ENCODE measurements at places on chromosomes 6 and 20. TPM values are rescaled to one million over a fixed set of nuclear protein-coding genes. Genes with fewer than 3 reads are reported as not detected.

GRCh38 chr20:10336959-10337729 lies 96.9 kb downstream of the MKKS start:
- no peak for DNase-seq

DNA sequence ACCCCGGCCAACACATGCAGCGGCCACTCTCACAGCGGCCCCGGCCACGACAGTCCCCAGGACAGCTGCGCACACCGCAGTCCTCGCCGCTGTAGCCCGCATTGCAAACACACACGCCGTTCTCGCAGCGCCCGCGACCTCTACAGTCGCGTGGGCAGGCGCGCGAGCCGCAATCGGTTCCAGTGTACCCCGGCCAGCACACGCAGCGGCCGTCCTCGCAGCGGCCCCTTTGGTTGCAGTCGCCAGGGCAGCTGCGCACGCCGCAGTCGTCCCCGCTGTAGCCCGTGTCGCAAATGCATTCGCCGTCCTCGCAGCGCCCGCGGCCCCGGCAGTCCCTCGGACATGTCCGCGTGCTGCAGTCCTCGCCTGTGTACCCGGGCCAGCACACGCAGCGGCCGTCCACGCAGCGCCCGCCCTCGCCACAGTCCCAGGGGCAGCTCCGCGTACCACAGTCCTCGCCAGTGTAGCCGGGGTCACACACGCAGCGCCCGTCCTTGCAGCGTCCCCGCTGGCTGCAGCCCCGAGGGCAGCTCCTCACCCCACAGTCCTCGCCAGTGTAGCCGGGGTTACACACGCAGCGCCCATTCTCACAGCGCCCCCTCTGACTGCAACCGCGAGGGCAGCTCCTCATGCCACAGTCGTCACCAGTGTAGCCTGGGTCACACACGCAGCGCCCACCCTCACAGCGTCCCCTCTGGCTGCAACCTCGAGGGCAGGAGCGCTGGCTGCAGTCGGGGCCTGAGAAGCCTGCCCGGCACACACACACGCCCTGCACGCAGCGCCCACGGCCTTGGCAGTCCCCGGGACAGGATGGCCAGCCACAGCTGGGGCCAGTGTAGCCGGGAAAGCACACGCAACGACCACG lies 12.5 kb downstream of the TNXB start:
- no peak for DNase-seq

Gene SEL1L2
- not detected for total RNA-seq

DNA sequence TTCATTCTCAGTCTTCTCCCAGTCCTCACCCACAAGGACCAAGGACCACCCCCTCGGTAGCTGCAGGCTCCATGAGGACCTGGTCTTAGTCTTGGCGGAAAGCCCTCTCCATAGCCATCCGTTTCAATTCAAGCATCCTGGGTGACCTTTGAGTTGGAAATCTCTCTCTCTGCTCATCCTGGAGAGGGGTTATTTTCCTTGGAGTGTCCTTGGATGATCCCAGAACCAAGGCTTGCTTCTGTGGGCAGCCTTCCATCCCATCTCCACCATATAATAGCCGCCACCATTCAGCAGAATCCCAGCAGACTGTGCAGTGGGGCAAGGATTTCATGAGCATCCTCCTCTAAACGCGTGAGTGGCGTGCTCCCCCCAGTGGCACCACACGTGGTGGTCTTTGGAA lies at the start of gene BPIFA2:
Gene BPIFA2 (plus strand): TSS at position 301 of the 400 bp plus-strand sequence. CDS start 987 bp downstream, outside the sequence.
- no peak for DNase-seq

DNA sequence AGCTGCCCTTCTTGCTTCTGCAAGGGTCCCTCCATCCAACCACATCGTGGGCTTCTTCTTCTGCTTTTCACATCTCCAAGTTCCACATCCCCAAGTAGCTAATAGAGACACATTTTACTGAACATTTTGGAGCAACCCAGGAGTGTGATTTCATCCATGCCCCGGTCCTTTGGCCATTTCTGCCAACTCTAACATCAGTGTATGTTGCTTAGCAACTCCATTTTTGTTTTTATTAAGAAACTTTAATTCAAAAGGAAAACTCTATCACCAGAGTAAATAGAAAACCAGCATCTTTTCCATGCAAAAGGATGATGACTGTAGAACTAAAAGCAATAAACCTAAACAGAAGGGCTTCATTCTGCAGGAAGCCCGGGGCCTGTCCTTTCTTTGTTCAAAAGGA lies 32.7 kb upstream of the SULF2 start:
- DNase-seq: no peak

Gene COL12A1
- 275 TPM for total RNA-seq

GRCh38 chr20:58650181-58650775 lies 805 bp upstream of the STX16 start:
- peak; percentile 73 for DNase-seq

Gene BNIP5
- not detected for total RNA-seq

Gene SLC17A3
- not detected for total RNA-seq

DNA sequence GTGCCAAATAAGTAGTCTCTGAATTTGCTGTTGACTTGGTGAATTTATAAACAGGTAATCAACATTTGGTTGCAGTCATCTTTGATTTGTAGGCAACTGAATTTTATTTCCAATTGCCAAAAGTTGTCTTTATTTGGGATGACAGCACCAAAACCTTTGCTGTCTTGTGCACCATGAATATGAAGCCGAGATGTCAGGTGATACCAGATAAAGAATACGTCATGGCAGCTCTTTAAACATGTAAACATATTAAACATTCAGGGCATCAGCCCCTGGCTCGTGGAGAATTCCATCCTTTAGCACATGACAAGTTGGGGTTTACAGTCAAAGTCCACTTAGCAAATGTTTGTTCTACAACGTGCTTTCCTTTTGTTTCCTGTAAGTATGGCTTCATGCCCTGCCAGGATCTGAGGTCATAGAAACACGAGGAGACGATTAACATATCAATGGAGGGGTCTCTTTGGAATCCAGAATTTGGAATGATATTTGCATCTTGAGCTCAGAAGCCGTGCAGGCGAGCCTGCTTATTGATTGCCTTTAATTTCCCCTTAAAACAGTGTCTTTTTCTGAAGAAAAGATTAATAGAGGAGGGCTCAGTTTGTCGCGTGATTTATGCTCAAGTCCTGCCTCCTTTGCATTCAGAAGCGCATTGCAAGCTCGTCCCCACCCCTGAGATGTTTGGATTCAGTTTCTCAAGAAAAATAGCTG lies 170.2 kb upstream of the ZNF217 start:
- no peak for DNase-seq

DNA sequence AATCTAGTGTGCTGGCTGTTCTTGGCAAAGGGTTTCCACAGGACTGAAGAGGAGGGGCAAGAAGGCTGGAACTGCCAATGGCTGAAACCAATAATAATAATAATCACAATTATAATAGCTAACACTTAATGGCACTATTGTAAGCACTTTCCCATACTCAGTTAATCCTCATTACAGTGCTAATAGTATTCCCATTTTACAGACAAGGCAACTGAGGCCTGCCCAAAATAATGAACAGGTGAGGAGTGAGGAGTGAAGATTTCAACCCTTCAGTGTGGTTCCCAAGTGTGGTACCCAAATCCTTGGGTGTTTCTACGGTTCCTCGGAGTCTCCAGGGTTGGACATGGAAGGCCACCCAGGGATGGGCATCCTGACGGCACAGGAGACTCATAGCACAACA lies 69.9 kb downstream of the TRERF1 start:
- no peak for DNase-seq

Gene PRSS35
- total RNA-seq: 3.2 TPM

Gene GJA1
- 80.5 TPM for total RNA-seq

Gene TRIM40
- not detected for total RNA-seq

Gene NFATC2
- 11.0 TPM for total RNA-seq

DNA sequence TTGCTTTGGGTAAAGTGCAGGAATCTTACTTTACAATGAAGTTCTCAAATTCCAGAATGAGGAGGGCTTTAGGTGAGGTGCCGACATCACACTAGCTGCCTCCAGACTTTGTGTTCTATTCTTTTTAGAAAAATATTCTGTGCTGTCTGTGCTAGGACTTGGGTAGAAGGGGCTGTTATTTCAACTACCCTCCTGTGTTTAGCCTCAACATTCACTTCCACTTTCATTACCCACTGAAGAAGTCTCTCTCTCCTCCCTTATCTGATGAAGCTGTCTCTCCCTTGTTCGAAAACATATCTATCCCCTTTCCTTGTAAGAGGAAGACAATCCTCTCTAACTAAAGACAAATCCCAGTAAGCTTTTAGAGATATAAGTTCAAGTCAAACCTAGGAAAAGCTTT lies 25.0 kb upstream of the BRPF3 start:
- DNase-seq: no peak

DNA sequence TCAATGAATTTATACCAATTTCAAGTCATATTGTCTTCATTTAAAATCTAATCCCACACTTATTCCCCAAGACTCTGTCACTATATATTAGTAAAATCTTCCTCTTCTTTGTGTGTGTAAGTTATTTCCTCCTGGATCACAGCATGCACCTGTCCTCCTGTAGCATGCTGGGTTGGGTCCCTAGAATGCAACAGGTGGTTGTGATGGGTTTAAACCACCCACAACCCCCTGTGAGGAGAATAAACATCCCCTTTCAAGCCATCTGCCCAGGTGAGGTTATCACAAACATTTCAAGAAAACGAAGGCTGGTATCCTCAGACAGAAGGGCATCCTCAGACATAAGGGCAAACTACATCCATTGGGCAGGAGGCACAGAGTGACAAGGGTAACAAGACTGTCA lies 26.4 kb downstream of the DZANK1 start:
- DNase-seq: no peak

Gene BEND3
- total RNA-seq: 2.4 TPM

DNA sequence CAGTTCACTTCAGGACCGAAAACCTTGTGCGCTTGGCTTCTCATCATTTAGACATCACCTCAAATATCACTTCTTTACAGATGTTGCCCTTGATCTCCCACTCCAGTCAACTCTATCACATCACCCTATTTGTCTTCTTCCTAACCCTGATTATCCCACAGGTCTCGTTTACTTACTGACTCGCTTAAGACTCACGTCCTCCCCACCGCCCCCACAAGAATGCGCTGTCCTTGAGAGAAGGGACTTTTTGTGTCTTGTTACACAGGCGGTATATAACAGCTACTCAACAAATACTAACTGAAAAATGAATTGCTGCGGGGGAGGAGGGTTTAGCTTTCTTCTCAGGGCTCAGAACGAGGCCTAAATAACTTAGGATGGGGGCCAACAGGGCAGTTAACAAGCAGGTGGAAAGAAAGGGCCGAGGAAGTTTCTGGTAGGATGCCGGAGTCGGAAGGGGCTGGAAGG lies 527 bp downstream of the TOMM34 start:
- DNase-seq: no peak

Gene TRIM15
- not detected for total RNA-seq

DNA sequence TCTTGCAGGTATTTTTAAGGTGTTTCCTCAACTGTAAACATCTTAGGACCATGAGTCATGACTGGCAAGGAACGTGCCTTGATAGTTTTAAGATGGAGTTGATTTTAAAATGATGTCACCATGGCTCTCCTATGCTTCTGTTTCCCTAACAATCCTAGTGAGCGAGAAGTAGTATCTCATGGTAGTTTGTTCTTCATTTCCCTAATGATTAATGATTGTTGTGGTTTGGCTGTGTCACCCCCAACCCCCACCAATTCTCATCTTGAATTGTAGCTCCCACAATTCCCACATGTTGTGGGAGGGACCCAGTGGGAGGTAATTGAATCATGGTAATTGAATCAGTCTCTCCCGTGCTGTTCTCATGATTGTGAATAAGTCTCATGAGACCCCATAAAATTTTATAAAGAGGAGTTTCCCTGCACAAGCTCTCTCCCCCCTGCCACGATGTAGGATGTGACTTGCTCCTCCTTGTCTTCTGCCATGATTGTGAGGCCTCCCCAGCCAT lies 16.8 kb upstream of the BNIP5 start:
- no peak for DNase-seq

DNA sequence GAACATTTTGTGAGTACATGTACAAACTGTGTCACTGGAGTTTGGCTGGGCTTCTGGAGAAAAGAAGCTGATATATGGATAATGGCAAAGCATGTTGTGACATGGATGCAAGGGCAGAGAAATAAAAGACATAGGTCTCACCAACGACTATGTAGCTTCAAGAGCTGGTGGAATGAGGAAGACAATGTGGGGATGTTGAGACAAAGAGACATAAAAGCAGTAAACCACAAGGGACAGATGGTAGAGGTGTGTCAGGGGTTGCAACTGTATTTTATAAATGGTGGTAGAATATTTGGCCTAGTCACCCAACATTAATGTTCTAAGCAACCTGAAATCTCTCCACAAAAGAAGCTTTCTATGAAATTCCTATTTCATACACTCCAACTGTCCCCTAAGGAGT lies 199.0 kb downstream of the KCNQ5 start:
- DNase-seq: no peak

Gene SRSF6
- 129 TPM for total RNA-seq

- DNase-seq: no peak
These were observed 71.8 kb downstream of the IMPG1 start for GRCh38 chr6:76000629-76001028.

- DNase-seq: no peak
These were observed 123.3 kb upstream of the COL21A1 start for GRCh38 chr6:56370561-56371211.

DNA sequence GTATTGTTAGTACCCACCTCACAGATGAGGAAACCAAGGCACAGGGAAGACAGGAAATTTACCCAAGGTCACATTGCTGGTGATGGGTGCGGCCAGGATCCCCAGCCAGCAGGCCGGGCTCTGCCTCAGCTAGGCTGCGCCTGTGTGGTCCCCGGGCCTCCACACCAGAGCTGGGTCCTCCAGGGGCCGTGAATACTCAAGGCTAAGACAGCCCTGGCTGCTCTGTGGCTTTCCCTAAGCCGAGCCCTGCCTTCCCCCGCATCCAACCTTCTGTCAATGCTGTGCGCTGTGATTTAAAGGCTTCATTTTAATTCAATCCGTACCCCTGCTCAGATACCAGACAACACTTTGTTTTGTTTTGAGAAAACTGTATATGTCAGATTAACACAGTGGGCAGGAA lies 246.7 kb downstream of the TTLL2 start:
- DNase-seq: peak; percentile 57

GRCh38 chr6:131694832-131695426 lies 6.3 kb downstream of the OR2A4 start:
- DNase-seq: peak; percentile 62

Gene RIPPLY2
- total RNA-seq: 0.80 TPM

DNA sequence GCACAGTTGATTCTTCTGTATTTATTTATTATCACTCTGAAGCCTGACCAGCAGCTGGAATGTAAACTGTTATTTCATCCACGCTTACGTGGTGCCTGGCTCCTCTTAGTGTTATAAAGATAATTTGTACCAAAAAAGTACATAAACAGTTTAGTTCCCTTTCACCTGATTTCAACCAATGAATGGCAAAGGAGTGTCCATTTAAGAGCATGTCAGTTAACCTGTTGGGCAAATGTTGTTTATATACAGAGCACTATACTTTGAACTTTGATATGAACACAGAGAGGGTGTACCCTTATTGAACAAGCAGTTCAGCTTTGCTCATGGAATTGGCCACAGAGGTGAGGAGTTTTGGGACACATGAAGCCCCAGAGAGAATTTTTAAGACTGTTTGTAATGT lies 7.2 kb upstream of the CTCFL start:
- DNase-seq: no peak

Data from sciatic nerve (tissue), 2 donors.